NCI-H1105 (cell line): ENCODE measurements at places on chromosomes 7 and 10.

DNA sequence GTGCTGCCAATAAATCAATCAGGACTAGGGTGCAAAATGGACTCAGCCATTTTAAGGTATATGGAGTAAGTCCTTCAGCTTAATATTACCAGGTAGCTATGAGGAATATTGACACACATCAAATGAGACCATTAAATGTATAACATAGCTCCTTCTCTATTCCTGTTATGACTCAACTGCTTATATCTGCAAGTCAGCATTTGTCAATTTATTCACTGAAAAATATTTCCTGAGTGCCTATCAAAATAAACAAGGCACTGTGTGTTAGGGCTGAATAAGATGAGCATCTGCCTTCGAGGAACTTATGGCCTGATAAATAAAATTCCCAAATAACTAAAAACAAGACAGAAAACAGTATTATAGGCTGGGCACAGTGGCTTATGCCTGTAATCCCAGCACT, 113.8 kb downstream of the CDK6 start:
- DNase-seq = no peak

- no peak for DNase-seq
These were observed 27.3 kb downstream of the GALNT11 start for GRCh38 chr7:152052771-152053170.

- no peak for DNase-seq
These were observed 1.4 kb downstream of the HABP2 start for GRCh38 chr10:113554214-113554613.

DNA sequence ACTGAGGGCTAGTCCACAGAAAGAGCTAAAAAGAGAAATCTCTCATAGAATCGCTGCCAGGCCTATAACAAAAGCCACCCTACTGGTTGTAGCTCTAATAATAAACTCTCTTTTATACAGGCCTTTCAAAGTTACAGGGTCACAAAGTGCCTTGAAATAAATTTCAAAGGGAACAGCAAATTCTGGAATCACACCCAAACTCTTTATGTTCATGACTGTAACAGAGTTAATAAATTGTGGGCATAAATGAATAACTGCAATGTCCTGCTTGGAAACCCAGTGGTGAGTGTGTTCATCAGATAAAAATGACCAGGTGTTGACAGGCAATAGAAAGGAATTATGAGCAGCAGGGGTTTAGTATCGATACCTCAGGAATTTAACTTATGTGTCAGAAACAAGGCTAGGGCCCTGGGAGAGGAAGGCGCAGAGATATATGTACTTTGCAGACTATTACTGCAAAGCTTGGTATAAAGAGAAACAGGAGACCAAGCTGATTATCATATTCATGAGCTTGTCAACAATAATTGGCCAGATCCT, 9.3 kb downstream of the CDC14C start:
- DNase-seq = no peak

DNA sequence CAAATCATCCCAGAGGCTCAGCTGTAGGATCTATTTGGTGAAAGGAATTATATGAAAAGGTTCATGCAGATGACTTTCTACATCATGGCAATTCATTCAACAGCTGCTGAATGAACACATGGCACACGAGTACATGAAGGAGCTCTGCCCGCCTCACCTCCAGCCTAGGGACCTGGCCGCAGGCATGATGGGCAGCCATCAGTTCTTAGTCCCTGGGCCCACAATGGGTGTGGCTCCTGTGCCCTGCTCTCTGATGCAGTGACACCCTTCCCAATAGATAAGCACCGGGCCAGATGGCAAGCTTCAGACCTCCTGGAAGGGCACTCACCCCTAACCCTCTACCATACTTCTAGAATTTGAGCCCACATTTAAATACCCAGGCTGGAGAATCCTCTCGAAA, 3.5 kb downstream of the CHST15 start:
- no peak for DNase-seq

DNA sequence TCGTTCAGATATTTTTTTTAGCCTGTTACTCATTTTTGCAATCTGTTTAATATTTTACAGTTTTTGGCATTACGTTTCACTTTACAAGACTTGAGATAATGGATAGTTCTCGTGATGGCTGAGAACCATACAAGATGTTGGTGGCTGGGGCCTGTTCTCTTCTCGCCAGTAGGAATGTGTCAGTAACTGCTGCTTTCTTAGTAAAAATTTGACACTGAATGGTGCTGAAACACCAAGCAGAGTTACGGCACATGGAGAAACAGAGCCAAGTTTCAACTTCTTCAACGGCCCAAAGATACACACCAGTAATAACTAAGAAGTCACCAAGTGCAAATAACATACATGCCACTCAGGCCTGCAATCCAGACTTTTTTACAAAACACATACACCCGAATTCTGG, 130.4 kb downstream of the NRP1 start:
- no peak for DNase-seq

- no peak for DNase-seq
These were observed 9.7 kb upstream of the ZFAND2A start for GRCh38 chr7:1169409-1170368.
